CD4-positive, alpha-beta T cell treated with Interleukin-17A for 1 hour (primary cell): ENCODE measurements at places on chromosomes 2 and 18.

DNA sequence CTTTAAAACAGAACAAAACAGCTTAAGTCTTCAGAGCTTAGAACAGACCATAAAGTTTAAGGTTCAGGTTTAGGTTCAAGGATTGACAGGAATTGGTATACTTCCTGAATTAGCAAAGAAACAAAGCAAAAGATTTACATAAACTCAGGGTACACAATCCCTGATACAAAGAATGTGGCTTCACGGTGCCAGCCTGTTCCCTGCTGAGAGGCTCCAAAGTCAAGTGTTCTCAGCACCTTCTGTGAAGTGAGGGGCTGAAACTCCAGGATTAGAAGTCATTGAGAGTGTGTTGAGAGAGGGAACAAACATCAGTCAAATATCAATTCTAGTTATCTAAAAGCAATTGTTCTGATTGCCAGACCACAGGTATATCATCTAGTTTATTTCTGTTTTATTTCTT, 35.7 kb downstream of the DYNAP start:
- DNase-seq = no peak

- peak; percentile 11 for DNase-seq
Measured at GRCh38 chr2:230582851-230583283, 129.8 kb upstream of the CAB39 start.

- DNase-seq = no peak
Measured at GRCh38 chr2:105768961-105769452, 24.3 kb downstream of the NCK2 start.

GRCh38 chr2:96895746-96896651, 26.1 kb upstream of the SEMA4C start:
- DNase-seq = no peak

- no peak for DNase-seq
Measured at GRCh38 chr2:116073731-116074130, 1631.3 kb downstream of the DPP10 start.

DNA sequence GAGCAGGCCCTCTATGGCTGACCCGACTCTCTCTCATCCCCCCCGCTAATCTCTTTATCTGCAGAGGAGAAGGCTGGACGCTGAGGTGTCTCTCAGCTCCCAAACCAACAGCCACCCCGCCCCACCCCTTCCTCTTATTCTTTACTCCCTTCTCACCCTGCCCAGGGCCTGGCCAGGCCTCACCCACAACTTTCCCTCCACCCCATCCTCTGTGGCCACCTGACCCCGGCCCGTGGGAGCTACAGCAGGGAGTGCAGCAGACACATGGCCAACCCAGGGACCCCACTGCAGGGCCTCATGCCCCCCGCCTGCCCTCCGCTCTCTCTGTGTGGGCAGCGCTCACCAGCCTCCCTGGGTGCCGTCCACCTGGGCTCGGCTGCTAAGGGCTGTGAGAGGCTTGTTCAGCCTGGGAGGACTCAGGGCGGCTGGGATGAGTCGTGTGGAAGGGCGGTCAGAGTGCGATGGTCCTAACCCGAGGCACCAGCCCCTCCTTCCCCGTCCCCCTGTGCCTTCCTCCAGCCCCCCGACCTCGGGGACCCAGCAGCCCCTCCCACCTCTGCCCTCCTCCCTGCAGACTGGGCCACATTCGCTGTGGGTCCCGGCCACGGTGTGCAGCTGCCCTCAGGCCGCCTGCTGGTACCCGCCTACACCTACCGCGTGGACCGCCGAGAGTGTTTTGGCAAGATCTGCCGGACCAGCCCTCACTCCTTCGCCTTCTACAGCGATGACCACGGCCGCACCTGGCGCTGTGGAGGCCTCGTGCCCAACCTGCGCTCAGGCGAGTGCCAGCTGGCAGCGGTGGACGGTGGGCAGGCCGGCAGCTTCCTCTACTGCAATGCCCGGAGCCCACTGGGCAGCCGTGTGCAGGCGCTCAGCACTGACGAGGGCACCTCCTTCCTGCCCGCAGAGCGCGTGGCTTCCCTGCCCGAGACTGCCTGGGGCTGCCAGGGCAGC, 6.8 kb downstream of the NEU4 start:
- DNase-seq = no peak

DNA sequence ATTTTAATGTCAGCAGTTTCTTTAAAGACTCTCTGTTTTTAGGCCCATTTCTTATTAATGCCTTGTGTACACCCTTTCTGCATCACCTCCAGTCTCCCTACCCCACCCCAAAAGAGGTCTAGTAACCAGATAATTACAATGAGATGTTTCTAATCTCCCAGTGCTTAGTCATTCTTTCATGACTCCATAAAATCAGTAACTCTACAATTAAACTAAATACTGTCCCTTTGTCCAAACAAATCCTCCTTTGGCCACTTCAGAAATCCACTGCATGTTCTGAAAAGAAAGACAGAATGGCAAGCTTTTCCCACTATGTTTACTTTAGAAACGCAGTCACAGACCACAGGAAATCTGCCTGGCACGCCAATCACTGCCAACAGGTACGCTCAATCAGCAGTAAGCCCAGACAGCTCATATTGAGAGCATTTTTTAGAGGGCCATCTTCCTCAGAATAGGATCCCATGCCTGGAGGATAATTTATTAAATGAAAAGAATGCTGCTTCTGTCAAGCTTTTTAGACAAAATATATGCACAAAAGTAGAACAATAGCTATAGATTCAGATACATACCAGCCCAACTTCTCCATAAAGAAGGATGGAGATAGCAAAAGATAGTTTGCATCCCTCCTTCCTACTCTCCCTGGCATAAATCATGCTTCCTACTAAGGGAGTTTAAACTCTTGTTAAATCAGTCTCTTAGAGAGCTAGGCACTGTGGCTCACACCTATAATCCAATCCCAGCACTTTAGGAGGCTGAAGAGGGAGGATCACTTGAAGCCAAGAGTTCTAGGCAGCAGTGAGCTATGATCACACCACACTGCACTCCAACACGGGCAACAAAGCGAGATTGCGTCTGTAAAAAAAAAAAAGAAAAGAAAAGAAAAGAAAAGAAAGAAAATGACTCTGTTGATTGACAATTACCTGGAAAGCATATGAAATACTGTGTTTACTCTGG, 14.6 kb downstream of the CLASP1 start:
- no peak for DNase-seq

DNA sequence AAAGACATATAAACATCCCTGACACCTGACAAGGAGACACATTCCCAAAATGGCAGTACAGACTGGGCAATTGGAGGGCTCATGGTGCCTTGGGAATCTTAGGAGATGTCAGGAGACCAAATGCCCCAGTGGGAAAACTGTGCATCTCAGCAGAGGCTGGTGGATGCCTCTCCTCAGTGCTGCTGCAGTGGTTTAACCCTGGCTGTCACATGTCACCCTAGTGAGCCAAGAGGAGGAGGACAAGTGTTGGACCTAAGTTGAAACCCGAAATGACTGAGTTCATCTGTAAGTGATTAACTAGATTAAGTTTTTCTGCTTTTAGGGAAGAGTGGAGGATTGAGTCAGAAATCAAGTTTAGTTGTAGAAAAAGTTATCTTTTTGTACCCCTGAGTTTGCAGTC, 5.2 kb upstream of the NAGK start:
- DNase-seq = no peak

GRCh38 chr2:172105471-172106107, 2.9 kb upstream of the DLX2 start:
- DNase-seq = peak; percentile 6

DNA sequence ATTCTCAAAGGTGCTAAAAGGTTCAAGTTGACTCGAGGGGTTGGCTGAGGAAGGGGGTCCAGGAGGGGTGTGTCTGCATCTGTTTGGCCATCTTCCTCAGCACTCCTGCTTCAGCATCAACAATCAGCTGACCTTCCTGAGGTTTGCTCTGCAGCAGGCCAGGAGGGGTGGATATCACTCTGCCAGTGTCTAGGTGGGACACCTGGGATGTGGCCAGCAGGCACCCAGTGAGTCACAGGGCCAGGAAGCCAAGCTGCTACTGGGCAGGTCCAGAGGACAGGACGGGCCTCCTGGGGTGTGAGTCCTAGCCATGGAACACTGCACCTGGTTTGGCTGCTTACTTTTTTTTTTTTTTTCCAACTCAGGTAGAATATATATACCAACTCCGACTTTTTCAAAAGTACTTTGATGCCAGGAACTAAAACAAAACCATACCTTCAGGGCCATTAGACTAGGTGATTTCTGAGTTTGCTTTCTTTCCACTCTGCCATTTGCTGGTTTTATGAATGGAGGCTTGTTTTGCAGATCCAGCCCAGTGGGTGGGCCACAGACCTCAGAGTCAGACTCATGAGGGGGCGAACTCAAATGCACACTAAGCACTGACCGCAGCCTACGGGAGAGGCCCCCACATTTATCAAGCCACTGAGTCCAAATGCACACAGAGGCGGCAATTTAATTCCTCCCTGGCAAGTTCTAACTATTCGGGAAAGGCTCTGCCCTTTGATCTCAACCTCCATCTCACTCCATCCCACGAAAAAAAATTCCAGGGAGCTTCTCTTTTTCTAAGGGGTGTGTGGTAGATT, 76.0 kb downstream of the UXS1 start:
- DNase-seq = no peak

GRCh38 chr2:141186413-141187074, 944.3 kb downstream of the LRP1B start:
- no peak for DNase-seq

- DNase-seq = no peak
Measured at GRCh38 chr18:65587491-65587890, 163.3 kb upstream of the CDH7 start.

DNA sequence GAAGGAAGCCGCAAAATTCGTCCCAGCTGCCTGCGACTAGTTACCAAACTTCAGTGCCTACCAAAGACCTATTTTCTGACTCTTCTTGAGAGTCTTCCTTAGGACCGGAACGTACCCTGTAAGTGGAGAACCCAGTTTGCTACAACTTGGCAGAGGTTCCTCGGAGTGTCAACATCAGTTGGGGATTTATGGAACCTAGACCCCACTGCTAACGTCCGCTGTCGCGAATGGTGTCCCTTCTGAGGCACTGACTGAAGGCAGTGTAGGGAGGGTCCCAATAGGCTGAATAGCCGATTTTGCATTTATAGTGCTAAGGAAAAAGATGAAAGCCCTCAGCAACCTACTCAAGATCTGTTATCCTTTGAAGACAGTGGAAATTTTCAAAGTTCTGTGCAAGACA, 568 bp upstream of the STK17B start:
- no peak for DNase-seq

- DNase-seq = no peak
Measured at GRCh38 chr2:55416786-55417568, 2.7 kb downstream of the CCDC88A start.

GRCh38 chr2:169776252-169776761, 22.4 kb upstream of the SSB start:
- no peak for DNase-seq

DNA sequence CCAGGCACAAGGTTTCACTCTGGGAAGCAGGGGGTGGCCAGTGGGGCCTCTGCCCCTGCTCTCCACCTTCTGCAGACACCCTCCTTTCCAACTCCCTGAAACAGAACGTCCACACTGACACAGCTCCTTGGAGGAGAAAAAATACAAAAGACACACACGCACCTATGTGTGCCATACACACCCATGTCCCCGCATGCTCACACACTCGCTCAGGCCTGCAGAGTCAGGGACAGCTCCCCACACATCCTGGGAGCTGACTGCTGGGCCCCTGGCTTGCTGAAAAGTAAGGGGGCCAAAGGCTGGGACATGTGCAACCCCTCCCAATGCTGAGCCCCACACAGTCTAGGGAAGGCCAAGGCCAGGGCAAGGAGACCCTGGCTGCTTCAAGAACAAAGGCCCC, 200.5 kb downstream of the TNS1 start:
- DNase-seq = no peak

DNA sequence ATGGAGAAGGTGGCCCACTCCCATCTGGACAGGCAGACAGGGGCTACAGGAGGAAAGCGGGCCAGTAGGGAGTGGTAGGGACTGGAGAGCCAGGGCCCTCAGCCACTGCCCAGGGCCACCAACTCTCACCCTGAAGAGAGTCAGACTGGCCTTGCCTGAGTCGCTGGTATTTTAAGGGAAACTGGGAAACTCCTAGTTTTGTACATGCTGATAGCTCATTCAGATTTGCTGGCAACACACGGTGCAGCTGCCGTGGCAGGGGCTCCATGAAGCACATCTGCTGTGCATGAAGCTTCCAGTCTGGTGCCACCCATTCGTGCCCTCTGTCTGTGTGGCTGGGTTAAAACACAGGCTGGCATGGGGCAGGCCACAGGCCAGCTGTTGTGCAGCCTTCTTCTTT, 137.3 kb upstream of the GLI2 start:
- DNase-seq = no peak

DNA sequence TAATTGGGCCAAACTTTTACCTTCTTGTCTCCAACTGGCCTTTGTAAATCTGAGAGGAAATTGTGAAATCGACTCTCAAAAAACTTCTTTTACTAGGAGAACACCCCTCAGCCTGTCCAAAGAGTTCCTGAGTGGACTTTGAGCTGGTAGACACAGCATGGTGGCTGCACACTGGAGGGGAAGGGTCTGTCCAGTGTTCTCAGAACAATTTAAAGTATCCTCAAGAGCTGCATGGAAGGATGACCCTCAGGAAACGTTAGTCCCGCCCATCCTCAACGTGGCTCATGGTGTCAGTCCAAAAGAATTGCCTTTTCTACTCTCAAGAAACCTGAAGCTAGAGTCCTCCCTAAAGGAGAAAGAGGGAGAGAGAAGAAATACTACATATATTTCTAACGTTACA, 182.7 kb downstream of the EPHA4 start:
- no peak for DNase-seq

- peak; percentile 97 for DNase-seq
Measured at GRCh38 chr2:20350753-20351554, at the start of gene PUM2. PUM2 (minus strand) TSS chr2:20350844; CDS start chr2:20327360, 23,484 bp downstream.

- DNase-seq = no peak
Measured at GRCh38 chr2:205764270-205764746, 82.0 kb downstream of the NRP2 start.

- no peak for DNase-seq
Measured at GRCh38 chr2:217787160-217787877, 215.5 kb downstream of the TNS1 start.

- DNase-seq = no peak
Measured at GRCh38 chr2:150234787-150235446, 252.6 kb downstream of the RND3 start.

DNA sequence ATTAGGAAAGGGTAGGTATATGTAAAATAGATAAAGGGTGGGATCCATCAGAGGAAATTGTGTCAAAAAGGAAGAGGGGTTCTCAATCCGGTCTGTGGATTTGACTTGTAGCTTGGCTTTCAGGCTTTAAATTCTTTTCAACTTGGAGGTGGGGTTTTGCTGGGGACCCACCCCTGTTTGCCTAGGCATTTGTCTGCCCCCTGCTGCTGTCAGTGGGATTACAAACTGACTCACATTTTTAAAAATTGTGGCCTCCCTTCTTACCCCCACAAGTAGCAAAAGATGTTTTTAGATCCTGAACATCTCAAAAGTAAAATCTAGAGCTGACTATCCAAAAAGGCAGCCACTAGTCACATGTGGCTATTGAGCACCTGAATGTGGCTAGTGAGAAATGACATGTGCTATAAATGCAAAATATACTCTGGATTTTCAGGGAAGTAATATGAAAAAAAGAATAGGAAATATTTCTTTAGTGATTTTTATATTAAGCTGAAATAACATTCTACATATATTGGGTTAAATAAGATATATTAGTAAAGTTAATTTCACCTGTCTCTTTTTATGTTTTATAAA, 178.9 kb downstream of the GFPT1 start:
- no peak for DNase-seq
